Hindlimb muscle (tissue), 1 donor: ENCODE measurements at places on chromosomes 3 and 15. TPM values are rescaled to one million over a fixed set of nuclear protein-coding genes. Genes with fewer than 3 reads are reported as not detected.

The WDR93 gene
- polyA plus RNA-seq = 0.14 TPM

The FYTTD1 gene
- polyA plus RNA-seq = 64.1 TPM

The OR5K2 gene
- not detected for polyA plus RNA-seq

The ARGFX gene
- not detected for polyA plus RNA-seq

The PATL2 gene
- polyA plus RNA-seq = 1.9 TPM

The TM6SF1 gene
- 57.6 TPM for polyA plus RNA-seq

The SEC61A1 gene
- polyA plus RNA-seq = 98.3 TPM

The TXNRD3 gene
- polyA plus RNA-seq = 8.6 TPM

The HRG gene
- polyA plus RNA-seq = 0.18 TPM

The GOLGA6D gene
- polyA plus RNA-seq = 0.25 TPM

The TMEM266 gene
- polyA plus RNA-seq = 0.97 TPM

The MASP1 gene
- 5.4 TPM for polyA plus RNA-seq

The GHSR gene
- polyA plus RNA-seq = not detected

The SI gene
- not detected for polyA plus RNA-seq

The SCAANT1 gene
- polyA plus RNA-seq = 1.1 TPM

The ACOX2 gene
- polyA plus RNA-seq = 23.0 TPM

The TBC1D5 gene
- 31.3 TPM for polyA plus RNA-seq

The TLR9 gene
- 0.28 TPM for polyA plus RNA-seq

The STAC gene
- 35.4 TPM for polyA plus RNA-seq

The GNAT1 gene
- 0.37 TPM for polyA plus RNA-seq

- DNase-seq = no peak
These were observed 368.6 kb upstream of the MCTP2 start for GRCh38 chr15:93862791-93863190.

GRCh38 chr15:70187331-70187730 is 89.6 kb upstream of the TLE3 start:
- DNase-seq = no peak

- DNase-seq = no peak
These were observed 74.2 kb upstream of the FBN1 start for GRCh38 chr15:48719668-48720067.

GRCh38 chr3:117523418-117523817 is 813.8 kb downstream of the TUSC7 start:
- DNase-seq = no peak

GRCh38 chr15:42118650-42119445 is 24.5 kb upstream of the PLA2G4D start:
- DNase-seq = no peak

DNA sequence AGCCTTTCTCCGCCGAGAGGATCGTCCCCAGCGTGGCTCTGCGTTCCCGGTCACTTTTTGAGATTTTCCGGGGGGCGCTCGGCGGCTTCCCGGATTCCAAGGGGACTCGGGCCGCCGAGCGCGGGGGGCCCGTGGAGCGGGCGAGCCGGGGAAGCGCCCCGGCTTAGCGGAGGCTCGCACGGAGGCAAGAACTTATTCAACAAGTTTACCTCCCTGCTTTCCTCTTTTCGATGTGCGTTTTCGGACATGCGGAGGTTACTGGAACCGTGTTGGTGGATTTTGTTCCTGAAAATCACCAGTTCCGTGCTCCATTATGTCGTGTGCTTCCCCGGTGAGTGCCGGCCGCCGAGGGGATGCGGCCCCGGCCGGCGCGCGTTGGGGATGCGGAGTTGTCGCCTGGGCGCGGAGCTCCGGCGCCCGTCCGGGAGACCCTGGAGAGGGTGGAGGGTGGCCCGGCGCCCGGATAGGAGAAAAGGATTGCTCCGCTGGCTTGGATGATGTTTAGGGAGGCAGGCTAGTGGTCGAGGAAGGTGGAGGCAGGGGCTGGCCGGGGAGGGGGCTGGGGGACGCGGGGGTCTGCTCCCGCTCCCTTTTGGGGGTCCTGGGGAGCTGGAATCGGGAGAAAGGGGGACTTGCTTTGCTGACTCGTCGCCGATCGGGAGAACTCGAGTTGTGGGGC is 810 bp downstream of the PTPRG start:
- DNase-seq = peak; percentile 48

DNA sequence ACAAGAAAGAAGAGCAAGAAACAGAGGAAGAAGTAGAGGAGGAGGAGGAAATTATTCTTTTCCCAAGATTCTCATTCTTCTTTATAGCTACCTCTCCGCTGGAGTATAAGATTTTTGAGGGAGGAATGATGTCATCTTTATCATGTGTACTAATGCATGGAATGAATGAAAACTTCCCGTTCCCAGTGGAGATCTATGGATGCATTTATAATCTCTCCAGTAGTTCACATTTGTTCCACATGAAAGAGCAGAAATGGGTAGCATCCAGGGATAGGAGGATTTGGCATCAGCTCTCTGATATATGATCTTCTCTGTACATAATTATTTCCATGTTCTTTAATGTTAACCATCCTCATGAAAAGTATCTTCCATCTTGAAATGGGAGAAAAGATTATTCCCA is 244.4 kb downstream of the ADAMTSL3 start:
- DNase-seq = no peak

DNA sequence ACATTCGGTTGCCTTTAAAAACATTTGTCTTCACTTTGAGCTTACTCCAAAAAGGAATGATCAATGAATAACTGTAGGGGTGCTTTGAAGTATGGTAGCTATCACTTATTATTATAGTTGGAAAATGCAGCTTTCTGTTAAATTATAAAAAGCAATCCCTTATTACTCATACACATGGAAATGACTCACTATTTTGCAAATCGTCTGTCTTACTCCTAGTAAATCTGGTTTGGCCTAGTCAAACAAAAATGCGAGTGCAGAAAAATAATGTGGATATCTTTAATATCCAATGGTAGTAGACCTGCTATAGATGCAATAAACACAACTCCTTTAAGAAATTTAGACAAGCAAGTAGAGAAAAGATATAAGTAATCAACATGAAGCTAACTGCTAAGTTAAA is 112.5 kb downstream of the ZIC1 start:
- no peak for DNase-seq

DNA sequence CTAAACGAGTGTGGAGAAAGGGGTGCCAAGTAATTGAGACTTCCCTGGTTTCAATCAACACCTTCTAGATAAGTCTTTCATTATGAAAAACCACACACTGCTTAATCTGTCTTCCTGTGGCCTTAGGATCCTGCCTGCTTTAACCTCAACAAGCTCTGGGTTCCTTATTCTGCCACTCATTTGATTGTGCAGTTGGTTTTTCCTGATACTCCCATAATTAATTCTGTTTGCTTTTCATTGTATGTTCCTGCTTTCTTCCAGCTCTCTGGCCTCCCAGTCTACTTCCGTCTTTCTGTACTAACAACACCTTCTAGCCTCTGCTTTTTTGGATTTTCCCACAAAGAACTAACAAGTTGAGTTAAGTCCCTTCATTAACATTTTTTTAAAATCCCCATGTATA is 20.2 kb upstream of the GCNT3 start:
- DNase-seq = no peak

DNA sequence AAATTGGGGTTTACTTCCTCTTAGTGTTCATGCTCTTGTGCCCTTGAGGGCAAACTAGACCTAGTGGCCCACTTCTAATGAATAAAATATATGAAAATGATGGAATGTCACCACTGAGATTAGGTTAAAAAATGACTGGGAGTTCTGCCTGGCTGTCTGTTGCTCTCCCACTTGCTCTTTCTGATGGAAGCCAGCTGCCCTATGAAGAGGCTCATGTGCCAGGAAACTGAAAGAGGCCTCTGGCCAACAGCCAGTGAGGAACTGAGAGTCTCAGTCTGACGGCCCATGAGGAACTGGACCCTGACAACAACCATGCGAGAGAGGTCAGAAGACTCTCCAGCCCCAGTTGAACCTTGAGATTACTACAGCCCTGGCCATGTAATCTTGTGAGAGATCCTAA is 107.1 kb upstream of the FHIT start:
- DNase-seq = peak; percentile 65

GRCh38 chr15:70967646-70968045 is 75.0 kb downstream of the LRRC49 start:
- no peak for DNase-seq

- DNase-seq = no peak
These were observed 5.1 kb upstream of the SLC25A38 start for GRCh38 chr3:39378088-39378487.

- no peak for DNase-seq
These were observed 44.9 kb upstream of the LRRFIP2 start for GRCh38 chr3:37219266-37219665.

GRCh38 chr3:163671201-163671600 is 1407.1 kb downstream of the SI start:
- no peak for DNase-seq

DNA sequence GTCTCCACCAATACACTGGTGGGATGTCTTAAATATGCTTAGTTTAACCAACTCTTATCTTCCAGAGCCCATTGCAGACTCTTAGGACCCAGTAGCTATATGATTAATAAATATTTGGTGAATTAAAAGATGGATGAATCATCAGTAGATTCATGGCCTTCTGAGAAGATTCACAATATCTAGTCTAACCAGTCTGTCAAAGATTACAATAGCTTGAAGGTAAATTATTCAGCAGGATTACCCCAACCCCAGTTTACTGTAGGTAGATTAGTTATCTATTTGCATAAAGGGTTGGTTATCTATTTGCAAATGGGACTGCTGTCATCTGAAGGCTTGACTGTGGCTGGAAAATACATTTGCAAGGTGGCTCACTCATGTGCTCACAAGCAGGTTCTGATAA is 239.4 kb upstream of the THRB start:
- no peak for DNase-seq

- DNase-seq = no peak
These were observed 134.4 kb upstream of the ROBO1 start for GRCh38 chr3:79902151-79902550.

GRCh38 chr3:140432229-140432669 is 245.6 kb upstream of the TRIM42 start:
- peak; percentile 25 for DNase-seq

DNA sequence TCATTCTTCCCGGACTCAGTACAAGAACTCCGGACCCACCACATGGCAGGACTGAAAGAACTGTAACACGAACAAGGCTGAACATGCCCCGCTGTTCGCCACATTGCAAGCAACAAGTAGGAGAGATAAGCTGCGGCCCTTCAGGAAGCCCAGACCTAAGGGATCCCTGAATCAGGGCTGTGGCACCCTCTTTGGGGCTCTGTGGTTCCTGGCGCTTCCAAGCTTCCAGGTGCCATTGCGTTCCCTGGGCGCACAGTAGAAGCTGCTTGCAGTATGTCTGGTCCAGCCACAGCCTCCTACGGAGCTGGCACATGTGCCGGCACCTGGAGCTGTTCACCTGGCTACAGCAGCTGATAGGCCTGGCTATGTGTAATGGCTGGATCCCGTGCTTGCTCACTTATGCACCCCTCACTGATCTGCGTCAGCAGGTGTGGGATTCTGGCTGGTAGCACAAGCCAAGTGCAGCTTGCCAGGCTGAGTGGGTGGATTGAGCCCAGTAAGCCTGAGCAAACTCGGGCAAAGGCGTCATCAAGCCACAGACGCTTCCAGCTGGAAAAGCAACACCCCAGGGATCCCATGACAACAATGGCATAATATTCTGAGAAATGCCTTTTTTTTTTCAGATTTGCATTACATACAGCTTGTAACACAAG is 748.6 kb upstream of the GBE1 start:
- DNase-seq = no peak

DNA sequence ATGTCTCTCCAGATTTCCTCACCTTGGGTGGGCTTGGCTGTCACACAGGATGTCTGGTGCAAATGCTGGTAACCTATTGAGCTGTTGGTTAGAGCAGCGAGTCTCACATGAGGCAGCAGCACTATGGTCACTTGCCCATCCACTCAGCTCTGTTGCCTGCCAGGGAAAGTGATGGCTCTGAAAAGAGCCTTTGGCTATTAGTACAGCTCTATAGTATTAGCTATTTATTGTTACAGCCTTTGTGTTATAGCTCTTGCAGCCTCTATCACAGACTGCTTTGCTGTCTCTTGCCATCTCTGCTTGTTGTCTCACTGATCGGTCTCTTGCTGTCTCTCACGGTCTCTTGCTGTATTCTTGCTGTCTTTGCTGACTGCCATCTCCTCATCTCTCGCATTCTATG is 114.3 kb downstream of the MFSD1 start:
- DNase-seq = no peak

DNA sequence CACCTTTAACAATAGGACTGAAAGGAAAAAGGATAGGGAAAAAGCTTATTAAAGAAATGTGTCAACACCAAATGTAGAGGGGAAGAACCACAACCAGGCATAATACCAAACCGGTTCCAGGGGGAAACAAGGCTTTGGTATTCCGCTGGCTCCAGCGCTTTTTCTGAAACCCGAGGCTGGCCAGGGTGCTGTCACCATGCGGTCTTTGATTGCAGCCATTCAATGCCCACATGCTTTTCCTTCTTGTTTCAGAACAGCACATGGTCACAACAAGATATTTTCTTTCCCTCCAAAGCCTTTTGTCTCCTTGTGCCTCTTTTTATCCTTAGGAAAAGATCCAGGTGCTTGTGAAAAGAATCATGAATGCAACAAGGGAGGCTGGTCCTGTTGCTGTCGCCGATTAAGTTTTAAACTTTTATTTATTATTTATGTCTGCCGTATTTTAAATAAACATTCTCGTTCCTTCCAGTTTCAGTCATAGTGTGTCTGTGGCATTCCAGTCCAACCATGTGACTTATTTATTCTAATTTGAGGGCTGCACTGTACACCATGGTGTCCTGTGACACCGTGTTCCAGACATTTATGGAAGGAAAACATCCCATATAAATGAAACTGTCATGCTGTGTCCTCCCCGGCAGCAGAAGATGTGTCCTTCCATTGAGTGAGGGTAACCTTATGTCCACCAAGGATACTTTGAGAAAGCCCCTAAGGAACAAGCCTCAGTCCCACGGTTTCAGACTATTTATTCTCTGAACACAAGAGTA is 41.1 kb downstream of the CCK start:
- DNase-seq = no peak

GRCh38 chr3:20051123-20051806 is 11.0 kb downstream of the KAT2B start:
- DNase-seq = no peak

- DNase-seq = peak; percentile 69
These were observed at the start of gene GALNT15 for GRCh38 chr3:16174389-16174788. GALNT15 (plus strand) TSS chr3:16174680; CDS start chr3:16175152, 472 bp downstream.

GRCh38 chr3:40047406-40047805 is 238.0 kb downstream of the MYRIP start:
- DNase-seq = no peak
